Stimulated activated effector memory CD8-positive, alpha-beta T cell treated with anti-CD3 and anti-CD28 coated beads, Interleukin-12 subunit alpha, Interleukin-12 subunit beta, amount 100 ng/mL, for 72 hours (primary cell): ENCODE measurements at places on chromosomes 7 and 10.

GRCh38 chr7:93194386-93194785, 31.9 kb downstream of the HEPACAM2 start:
- DNase-seq: no peak

GRCh38 chr10:14803827-14804226, 29.1 kb upstream of the FAM107B start:
- DNase-seq: no peak

GRCh38 chr7:103989200-103989784, at the start of gene RELN:
RELN (minus strand) TSS chr7:103989658; CDS start chr7:103989356, 302 bp downstream.
- DNase-seq: no peak

DNA sequence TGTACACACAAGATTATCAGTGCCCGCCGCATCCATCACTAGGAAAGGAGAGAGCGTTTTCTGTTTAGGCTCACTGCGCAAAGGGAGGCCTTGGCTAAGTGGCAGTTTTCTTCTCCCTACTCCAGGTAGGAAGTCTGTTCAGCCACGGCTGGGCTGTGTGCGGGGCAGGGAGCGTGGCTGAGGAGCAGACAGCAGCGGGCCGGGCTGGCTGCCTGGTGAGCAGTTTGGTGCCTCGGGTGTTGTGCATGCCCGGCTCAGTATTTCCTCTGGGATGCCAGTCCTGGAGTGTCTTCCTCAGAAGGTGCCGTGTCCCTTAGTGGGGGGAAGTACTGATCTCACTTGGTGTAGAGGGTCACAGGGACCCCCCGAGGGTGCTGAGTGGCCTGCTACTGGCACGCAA, 114.4 kb downstream of the NT5C2 start:
- no peak for DNase-seq

DNA sequence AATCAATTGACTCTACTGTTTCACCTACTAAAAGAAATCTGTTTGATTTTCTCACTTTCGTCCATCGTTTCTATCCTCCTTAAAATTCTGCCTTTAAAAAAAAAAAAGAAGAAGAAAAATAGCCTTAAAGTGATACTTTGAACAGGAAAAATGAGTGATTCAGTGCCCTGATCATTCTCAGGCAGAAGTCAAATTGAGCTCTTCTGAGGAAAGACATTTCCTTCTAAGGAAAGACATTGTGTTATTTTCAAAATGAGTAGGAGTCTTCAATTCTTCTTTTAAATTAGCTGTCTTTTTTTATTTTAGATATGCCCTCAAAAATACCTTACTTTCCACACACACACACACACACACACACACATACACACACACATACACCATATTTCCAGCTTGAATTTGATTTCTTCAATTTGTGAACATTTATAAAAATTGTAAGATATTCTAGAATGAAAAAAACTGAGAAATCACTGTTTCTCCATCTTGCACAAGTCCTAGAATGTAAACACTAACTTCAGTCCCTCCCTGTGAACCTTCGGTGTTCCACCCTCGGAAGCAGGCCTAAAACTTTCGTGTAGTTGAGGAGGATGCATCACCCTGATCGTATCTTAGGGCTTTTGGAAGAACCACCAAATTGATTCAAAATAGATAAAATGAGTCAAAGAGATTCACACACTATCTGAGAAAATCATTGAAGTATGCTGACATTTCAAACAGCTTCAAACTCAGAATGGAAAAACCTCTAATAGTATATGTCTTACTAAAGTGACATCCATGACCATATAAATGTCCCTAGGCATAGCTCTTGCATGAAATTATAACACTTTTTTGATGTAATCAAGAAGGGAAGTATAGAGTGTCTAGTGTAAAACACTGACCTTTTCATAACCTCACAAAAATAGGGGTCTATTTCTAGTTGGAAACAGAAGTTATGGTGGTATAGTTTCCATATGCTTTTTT, 270.8 kb downstream of the GATA3 start:
- DNase-seq: no peak

GRCh38 chr10:102150970-102151773, 1.0 kb upstream of the NOLC1 start:
- DNase-seq: no peak

- DNase-seq: no peak
Observed at GRCh38 chr10:48518986-48519385, 85.9 kb downstream of the ARHGAP22 start.

DNA sequence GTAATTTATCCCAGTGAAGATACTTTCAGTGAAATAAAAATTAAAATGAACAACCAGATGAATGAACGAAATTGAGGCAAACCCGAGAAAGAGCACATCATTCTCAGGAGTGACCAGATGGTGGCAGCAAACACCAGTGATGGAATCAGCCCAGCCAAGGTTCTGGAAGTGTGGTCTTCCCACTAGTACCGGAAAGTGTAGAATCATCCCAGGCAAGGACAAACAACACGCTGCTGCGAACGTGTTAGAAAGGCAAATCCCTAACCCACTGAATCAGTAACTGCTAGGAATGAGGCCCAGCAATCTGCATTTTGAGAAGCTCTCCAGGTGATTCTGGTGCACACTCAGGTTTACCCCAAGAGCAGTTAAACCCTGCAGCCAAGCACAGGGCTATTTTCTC, 15.5 kb upstream of the SLC18A3 start:
- no peak for DNase-seq

- no peak for DNase-seq
Observed at GRCh38 chr7:137768366-137768765, 78.4 kb downstream of the DGKI start.

DNA sequence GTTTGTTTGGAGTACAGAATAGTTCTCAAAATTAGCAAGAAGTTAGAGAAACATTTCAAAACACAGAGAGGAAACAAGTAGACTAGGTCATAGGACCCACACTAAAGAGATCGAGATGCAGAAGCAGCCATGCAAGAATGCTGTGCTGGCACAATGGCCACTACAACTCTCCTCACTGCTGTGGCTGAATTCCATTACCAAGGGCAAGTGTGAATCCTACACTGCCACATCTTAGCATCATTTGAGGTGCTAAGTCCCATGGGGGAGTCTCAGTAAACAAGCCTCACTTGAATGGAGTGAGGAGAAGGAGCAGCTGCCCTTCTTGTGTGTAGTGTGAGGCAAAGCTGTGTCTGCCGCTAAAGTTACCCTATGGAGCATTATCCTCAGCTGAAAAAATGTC, 56.7 kb downstream of the PCLO start:
- DNase-seq: no peak

GRCh38 chr10:78865538-78865875, 203.3 kb upstream of the ZMIZ1 start:
- DNase-seq: no peak

GRCh38 chr10:77649333-77650331, 12.0 kb upstream of the KCNMA1 start:
- DNase-seq: no peak
